ENCODE measurements at places on chromosomes 4 and X.

GRCh38 chr4:2046031-2046961 lies 12.8 kb upstream of the NAT8L start:
- peak; percentile 49 for DNase-seq
- no peaks in the 10 kb centered on the region for H3K27me3 ChIP-seq
- no peak overlapping the region for H3K4me3 ChIP-seq
- H3K36me3 ChIP-seq = no peaks in the 10 kb centered on the region
- no peak overlapping the region for H3K27ac ChIP-seq
- H3K4me1 ChIP-seq = peaks cover 11% of the 10 kb centered on the region

DNA sequence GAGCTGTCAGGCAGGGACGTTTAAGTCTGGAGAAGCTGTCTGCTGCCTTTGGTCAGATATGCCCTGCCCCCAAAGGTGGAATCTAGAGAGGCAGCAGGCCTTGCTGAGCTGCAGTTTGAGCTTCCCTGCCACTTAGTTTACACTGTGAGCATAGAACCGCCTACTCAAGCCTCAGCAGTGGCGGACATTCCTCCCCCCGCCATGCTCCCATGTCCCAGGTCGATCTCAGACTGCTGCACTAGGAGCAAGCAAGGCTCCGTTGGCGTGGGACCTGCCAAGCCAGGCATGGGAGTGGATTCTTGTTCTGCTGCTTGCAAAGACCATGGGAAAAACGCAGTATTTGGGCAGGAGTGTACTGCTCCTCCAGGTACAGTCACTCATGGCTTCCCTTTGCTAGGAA lies 24.3 kb downstream of the PLK4 start:
- no peak for DNase-seq
- no peak overlapping the region for H3K4me3 ChIP-seq
- H3K36me3 ChIP-seq = no peaks in the 10 kb centered on the region
- no peaks in the 10 kb centered on the region for H3K4me1 ChIP-seq
- H3K27me3 ChIP-seq = no peaks in the 10 kb centered on the region
- no peak overlapping the region for H3K27ac ChIP-seq

DNA sequence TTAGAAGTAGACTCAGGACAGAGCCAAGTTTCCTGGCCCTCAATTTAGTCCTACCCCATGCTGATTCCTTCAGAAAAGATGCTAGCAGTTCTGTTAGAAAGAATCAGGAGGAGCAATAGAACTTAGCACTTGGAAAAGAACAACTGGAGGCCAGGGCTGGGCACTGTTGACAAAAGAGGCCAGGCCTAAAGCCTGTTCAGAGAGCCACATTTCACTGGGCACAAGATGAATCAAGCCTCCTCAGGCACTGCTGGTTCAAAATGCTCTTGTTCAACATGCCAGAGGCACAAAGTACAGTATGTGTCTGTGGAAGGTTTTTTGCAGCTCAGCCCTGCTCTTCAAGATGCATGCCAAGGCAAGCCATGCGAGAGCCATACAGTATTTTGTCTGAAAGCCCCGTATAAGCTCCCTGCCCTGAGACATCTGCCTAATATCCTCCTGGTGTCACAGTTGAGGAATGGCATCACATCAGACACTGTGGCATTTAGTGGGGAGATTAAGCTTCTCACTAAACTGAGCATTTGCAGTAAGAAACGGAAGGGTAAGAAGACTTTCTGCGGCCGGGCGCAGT lies 53.7 kb downstream of the RASL11B start:
- H3K4me3 ChIP-seq = no peak overlapping the region
- no peak for DNase-seq
- no peak overlapping the region for H3K27ac ChIP-seq
- peaks cover 14% of the 10 kb centered on the region for H3K4me1 ChIP-seq
- H3K36me3 ChIP-seq = no peaks in the 10 kb centered on the region

GRCh38 chr4:134201216-134202161 lies at the start of gene PABPC4L:
Gene PABPC4L (minus strand): TSS chr4:134201789. CDS start chr4:134201019, 770 bp downstream.
- peak within 1 kb of the TSS; percentile 65 for H3K27ac ChIP-seq
- no peak for DNase-seq
- H3K27me3 ChIP-seq = no peaks in the 10 kb centered on the region
- H3K36me3 ChIP-seq = no peaks in the 10 kb centered on the region

DNA sequence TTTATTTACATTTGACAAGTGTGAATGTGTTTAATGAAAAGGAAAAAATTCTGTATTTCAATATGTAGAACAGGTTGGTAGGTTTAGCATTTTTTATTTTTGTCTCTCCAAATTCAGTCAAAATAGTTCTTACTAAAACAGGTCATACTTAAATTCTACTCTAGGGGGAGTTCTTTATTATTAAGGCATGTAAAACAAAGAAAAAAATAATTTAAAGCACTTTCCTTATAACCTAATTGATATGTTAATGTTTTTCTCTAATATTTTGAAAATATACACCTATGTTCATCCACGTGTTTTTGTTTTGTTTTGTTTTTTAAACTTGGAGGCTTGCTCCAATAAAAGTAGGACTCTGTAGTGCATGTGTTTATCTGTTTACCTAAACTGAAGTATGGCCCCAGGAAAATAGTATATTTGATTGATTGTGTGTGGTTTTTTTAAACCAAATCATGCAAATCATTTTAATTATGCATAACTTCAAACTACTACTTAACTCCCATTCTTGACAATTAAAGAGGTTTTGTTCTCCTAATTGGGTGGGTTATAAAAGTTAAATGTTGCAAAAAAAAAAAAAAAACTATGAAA lies 562.7 kb downstream of the RPA4 start:
- no peak for DNase-seq
- H3K36me3 ChIP-seq = no peaks in the 10 kb centered on the region
- H3K4me1 ChIP-seq = no peaks in the 10 kb centered on the region
- H3K4me3 ChIP-seq = no peak overlapping the region
- no peak overlapping the region for H3K27ac ChIP-seq

DNA sequence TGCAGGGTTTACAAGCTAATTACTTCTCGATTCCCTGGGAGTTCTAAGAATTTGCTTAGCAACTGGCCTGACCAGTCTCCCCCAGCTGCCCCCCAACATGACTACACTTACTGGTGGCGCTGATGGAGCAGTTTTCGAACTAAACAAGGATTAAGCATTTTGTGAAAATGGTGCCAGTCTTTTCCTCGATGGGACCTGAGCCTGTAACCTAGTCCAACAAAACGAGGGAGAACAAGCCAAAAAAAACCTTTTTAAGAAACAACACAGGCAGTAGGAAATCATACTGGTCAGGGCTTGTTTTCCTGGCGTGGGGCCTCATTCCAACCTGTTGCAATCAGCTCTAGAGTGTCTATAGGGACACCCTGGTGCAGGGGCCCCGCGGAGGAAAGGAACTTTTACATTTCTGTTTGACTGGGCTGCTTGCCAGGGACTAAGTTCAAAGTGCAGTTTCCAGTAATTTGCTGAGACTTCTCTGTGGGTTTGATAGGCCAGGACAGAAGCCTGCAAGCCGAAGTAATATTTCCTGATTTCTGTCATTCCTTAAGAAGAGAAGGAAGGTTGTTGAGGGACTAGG lies 158.7 kb downstream of the SPRY1 start:
- H3K27ac ChIP-seq = peak overlapping the region; percentile 31
- peaks cover 35% of the 10 kb centered on the region for H3K4me1 ChIP-seq
- peak; percentile 91 for DNase-seq

GRCh38 chrX:29528281-29528680 lies 687.1 kb upstream of the MAGEB2 start:
- no peaks in the 10 kb centered on the region for H3K27me3 ChIP-seq
- H3K4me1 ChIP-seq = no peaks in the 10 kb centered on the region
- H3K27ac ChIP-seq = no peak overlapping the region
- H3K4me3 ChIP-seq = no peak overlapping the region

- H3K27ac ChIP-seq = no peak overlapping the region
- H3K4me1 ChIP-seq = no peaks in the 10 kb centered on the region
- no peaks in the 10 kb centered on the region for H3K36me3 ChIP-seq
- no peak overlapping the region for H3K4me3 ChIP-seq
- DNase-seq = no peak
Observed at GRCh38 chrX:111244235-111244750, 26.0 kb downstream of the CAPN6 start.

DNA sequence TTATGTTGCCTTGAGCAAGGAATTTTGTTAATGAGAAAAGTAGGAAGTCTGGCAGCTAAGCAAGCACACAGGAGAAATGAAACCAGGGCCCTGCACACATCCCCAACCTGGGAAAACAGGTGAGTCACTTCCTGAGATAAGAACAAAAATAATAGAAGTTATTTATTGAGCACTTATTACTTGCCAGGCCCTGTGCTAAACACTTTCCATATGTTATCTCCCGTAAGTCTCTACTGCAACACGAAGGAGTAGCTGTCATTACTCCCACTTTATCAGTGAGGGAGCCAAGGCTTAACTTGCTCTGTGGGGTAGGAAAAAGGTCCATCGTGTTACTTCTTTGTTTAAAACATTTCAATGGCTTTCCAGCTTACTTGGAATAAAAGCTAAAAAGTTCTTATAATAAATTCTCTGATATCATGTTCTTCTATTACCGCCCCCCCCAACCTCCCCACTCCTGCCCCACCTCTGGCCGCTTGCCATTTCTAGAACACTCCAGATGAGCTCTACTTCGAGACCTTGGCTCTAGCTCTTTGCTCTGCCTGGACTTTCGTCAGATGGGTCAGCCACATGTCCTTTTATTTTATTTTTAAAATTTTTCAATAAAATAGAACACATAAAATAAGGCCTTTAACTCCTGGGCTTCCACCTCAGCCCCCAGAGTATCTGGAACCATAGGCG lies 36.3 kb upstream of the PLAC8 start:
- H3K36me3 ChIP-seq = no peaks in the 10 kb centered on the region
- H3K27ac ChIP-seq = no peak overlapping the region
- no peaks in the 10 kb centered on the region for H3K27me3 ChIP-seq

DNA sequence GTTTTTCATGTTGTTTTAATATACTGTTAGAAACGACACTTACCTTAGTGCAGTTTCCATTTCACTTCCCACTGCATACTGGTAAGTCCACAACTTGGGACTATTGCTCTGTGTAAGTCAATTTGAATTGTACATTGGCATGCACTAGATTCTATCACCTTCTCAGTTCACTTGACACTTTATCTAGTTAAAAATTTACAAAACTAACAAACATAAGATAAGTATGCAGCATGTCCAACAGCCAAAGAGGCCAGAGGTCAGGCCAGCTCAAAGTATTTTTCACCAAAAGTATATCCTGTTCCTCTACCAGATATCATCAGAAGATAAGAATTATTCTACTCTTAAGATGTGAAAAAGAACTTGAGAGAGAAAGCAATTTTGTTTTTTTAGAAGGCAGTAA lies 75.9 kb downstream of the QRFPR start:
- H3K4me3 ChIP-seq = no peak overlapping the region
- no peak for DNase-seq
- no peaks in the 10 kb centered on the region for H3K36me3 ChIP-seq
- no peaks in the 10 kb centered on the region for H3K27me3 ChIP-seq

GRCh38 chr4:5822619-5823018 lies 70.3 kb downstream of the CRMP1 start:
- no peaks in the 10 kb centered on the region for H3K36me3 ChIP-seq
- H3K4me1 ChIP-seq = no peaks in the 10 kb centered on the region
- H3K4me3 ChIP-seq = no peak overlapping the region
- DNase-seq = no peak

DNA sequence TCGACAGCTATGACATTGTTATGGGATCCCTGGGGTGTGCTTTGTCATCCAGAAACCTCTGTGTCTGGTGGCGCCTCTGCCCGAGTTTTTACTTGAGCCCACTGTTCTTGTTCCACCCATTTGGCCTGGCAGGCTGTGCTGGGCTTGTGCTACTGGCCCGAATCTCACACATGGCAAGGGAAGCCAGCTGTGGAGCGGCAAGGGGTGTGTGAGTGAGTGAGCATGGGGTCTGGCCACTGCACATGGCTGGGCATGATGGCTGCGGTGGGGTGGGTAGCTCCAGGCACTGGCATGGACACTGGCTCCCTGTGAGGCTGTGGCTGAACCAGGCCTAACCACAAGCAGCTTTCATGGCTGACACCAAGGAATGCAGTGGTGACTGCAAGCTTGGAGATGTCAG lies 89.2 kb downstream of the DACH2 start:
- no peaks in the 10 kb centered on the region for H3K36me3 ChIP-seq
- no peak overlapping the region for H3K27ac ChIP-seq
- no peak overlapping the region for H3K4me3 ChIP-seq
- H3K27me3 ChIP-seq = no peaks in the 10 kb centered on the region
- DNase-seq = no peak

GRCh38 chrX:40108162-40108958 lies 10.6 kb upstream of the BCOR start:
- H3K36me3 ChIP-seq = no peaks in the 10 kb centered on the region
- H3K27ac ChIP-seq = peak overlapping the region; percentile 71
- DNase-seq = no peak
- no peaks in the 10 kb centered on the region for H3K27me3 ChIP-seq
- peak overlapping the region; percentile 64 for H3K4me3 ChIP-seq
- H3K4me1 ChIP-seq = peaks cover 35% of the 10 kb centered on the region

DNA sequence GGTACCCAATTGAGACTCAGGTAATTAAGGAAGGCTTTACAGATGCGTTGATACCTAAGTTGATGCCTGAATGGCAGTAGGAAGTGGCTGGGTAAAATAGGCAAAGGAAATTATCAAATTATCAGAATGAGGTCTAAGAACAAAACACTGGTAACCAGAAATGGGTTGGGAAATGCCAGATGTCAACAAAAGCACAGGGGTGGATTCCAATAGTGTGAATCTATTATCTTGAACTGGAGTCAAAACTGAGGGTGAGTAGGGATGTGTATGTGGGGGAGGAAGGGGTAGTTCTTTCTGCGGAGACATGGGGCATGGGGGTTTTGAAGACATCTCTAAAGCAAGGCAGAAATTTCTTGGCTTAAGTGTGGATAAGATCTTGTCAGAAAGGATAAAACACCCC lies 16.0 kb upstream of the SEPTIN6 start:
- H3K27ac ChIP-seq = no peak overlapping the region
- no peaks in the 10 kb centered on the region for H3K36me3 ChIP-seq
- no peak overlapping the region for H3K4me3 ChIP-seq

DNA sequence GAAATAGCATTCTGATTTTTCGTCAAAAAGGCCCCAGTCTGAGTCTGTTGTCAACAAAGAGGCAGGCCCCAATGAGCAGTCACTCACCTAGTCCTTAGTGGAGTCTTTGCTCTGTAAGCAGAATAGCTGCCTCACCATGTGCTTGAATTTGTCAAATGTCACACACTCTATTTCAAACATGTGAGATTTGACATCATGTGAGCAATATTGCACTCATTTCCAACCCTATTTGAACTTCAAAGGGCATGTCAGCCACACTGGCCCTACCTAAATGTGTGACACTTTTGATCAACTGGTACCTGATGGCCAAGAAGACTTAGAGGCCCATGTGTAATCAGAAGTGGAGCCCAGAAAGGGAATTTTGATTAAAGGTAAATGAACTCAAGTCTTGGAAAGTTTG lies 59.4 kb upstream of the PLAC1 start:
- no peaks in the 10 kb centered on the region for H3K27me3 ChIP-seq
- no peak for DNase-seq
- no peak overlapping the region for H3K27ac ChIP-seq
- no peak overlapping the region for H3K4me3 ChIP-seq
- no peaks in the 10 kb centered on the region for H3K36me3 ChIP-seq

GRCh38 chr4:113013751-113014150 lies 35.7 kb upstream of the ANK2 start:
- H3K4me3 ChIP-seq = no peak overlapping the region
- DNase-seq = no peak
- H3K27ac ChIP-seq = no peak overlapping the region
- no peaks in the 10 kb centered on the region for H3K4me1 ChIP-seq
- no peaks in the 10 kb centered on the region for H3K27me3 ChIP-seq
